ENCODE measurements at places on chromosomes 1 and 21.
A peak's percentile ranks its signal among the peaks of the same experiment; 100 is the strongest.

DNA sequence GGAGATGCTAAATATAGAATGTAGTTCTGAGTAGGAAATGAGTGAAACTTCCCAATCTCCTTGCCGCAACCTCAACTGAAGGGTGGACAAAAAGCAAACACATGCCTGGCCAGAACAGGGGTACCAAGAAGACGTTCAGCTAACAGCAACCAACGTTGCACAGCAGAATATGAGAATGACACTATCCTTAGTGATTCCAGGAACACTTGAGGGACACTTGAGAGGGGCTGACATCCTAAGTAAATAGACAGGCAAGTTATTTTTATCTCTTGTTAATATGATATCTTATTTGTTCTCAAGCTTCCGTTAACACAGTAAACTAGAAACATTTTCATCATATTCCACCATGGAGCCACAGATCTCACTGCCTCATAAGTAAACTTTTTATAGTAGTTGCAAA, 908 bp downstream of the KRTAP19-1 start:
- no peak for DNase-seq

DNA sequence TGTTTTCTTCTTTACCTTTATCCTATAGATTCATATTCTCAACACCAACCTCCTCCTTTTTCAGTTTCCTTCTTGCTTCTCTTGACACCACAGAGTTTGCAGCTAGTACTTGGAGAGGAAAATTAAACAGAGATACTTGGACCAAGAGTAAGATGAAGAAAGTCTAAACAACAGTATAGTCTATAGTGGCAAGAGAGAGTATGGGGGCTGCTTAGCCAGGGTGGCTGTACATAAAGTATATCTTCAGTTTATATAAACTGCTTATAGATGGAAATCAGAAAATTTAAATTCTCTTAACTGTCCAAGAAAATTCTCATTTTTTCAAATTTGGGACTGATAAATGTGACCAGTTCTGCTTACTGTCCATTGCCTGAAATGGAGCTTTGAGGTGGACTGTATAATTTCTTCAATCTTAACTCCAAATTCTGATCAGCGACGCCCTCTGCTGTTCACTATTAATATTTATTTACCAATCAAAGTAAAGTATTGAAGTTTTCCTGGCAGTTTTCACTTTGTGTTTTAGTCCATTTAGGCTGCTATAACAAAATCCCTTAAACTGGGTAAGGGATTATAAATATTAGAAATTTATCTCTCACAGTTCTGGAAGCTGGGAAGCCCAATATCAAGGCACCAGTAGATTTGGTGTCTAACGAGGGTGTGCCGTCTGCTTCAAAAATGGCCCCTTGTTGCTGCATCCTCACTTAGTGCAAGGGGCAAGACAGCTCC, 14.8 kb upstream of the METTL18 start:
- DNase-seq: peak; percentile 67

DNA sequence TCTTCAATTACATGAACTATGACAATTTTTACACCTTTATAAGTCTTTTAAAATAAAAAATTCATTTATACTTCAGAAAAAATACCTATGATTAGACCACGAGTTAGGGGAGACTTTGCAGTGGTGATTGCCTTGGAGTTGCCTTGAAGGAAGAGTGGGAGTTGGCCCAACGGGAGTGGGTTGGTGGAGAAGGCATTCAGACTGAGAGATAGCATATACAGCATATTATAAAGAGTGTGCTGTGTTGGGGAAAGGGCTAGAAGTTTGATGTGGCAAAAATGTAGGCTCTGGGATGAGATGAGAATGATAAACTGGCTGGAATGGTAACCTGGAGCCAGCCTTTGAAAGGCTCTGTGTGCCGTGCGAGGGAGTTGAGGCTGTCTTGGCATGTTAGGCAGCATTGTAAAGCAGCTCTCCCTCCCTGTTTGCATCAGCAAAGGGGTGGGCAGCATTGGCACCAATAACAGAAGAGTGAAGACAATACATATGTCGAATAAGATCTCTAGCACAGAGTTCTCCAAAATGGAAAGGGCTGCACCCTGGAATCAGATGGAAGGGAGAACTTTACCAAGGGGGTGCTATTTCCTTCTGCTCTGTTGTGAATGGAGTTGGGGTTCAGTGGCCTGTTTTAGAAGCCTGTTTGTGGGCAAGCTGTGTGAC, 24.4 kb downstream of the MPZL1 start:
- peak; percentile 34 for DNase-seq

GRCh38 chr1:171220581-171221054, 27.7 kb upstream of the FMO1 start:
- peak; percentile 22 for DNase-seq

DNA sequence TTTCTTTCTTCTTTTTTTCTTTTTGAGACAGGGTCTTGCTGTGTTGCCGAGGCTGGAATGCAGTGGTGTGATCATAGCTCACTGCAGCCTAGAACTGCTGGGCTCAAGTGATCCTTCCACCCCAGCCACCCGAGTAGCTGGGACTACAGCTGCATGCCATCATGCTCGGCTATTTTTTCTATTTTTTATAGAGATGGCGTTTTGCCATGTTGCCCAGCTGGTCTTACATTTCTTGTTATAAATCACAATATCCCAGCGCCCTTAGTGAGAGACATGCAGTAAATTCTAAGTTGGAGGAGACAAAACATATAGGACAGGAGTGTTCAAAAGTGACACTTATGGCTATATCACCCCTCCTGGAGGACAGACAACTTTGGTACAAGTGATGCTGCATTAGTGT, 31.3 kb upstream of the ACTN2 start:
- no peak for DNase-seq

DNA sequence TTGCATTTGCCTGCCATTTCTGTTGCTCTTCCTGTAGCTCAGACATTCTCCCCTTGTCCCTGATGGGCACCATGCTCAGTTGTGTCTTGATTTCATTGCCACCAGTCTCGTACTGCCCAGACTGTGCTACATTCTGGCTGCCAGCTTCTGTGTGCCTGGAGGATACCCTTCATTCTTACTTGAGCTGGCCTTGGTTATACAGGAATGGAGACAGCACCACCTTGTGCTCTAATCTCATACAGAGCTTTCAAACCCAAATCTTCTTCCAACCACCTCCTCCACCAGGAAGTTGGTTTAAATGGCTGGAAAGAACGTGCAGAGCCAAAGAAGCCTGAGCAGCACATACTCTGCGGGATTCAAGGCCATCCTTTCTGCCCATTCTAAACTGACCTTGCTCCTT, 165.3 kb downstream of the SLC35F3 start:
- no peak for DNase-seq

GRCh38 chr1:79604490-79605198, 598.1 kb upstream of the ADGRL4 start:
- no peak for DNase-seq

GRCh38 chr21:44505673-44506278, 34.2 kb downstream of the KRTAP10-1 start:
- no peak for DNase-seq

DNA sequence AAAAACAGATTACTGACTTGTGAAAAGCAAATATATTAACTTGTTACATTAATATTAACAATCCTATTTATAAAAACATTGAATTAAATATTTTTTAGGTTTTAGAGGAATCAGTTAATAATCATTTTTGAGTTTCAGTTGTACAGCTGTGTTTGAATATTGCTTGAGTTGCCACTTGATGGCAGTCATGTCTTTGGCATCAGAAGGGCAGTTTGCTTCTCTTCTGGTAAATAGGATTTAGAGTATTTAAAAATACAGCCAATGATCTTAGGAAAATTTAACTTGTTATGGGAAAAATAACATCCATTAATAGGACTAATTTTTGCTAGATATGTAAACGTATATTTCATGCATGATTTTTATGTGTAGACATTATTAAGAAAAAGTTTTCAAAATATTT, 234.1 kb downstream of the NCAM2 start:
- peak; percentile 77 for DNase-seq

GRCh38 chr1:75083223-75083622, 51.0 kb upstream of the LHX8 start:
- DNase-seq: no peak

GRCh38 chr1:159869173-159869572, 6.7 kb upstream of the VSIG8 start:
- DNase-seq: peak; percentile 24

GRCh38 chr1:98102345-98103030, 181.7 kb upstream of the DPYD start:
- peak; percentile 77 for DNase-seq

DNA sequence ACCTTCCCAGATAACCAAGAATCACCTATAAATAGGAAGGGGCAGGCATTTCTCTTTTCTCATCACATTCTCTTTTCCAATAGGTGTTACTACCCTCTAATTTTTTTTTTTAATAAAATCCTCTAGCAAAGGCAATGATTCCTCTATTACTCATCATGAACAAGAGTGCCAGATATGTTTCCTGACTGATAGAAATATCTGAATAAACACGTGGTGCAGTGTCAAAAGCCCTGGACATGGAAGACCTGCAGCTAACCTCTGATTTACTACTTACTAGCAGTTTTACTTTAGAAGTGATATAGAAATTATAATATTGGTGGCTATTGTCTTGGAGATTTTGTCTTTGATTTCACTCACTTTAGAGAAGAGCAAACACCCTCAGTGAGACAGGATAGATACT, 194.6 kb upstream of the SAMSN1 start:
- DNase-seq: peak; percentile 10

Data from fibroblast of the aortic adventitia (primary cell).